ENCODE measurements at places on chromosomes 2 and 18.

- DNase-seq, result no peak
Measured at GRCh38 chr2:232925153-232925820, 55.2 kb downstream of the SNORC start.

DNA sequence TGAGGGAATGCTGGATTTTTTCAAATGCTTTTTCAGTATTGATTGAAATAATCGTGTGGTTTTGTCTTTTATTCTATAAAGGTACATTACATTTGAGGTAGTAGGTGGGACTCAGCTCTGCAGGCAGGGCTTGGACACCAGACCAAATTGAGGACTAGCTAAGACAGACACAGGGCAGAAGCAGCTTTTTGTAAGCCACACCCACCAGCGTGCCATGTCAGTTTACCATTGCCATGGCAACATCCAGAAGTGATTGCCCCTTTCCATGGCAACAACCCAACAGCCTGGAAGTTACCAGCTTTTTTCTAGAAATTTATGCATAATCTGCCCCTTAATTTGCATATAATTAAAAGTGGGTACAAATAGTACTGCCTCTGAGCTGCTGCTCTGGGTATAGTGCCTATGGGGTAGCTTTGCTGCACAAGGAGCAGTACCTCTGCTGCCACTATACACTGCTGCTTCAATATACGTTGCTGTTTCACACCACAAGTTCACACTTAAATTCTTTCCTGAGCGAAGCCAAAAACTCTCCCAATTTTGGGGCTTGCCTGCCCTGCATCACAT is 23.6 kb upstream of the VWA3B start:
- DNase-seq, result no peak

GRCh38 chr18:8507915-8508705 is 101.1 kb upstream of the RAB12 start:
- no peak for DNase-seq

GRCh38 chr2:213923543-213923942 is 487.3 kb upstream of the VWC2L start:
- no peak for DNase-seq

All from CD4-positive, alpha-beta T cell treated with Interleukin-4 for 4 hours (primary cell).